NCI-H1694 (cell line): ENCODE measurements at places on chromosomes 12 and 14.

- DNase-seq, result no peak
Measured at GRCh38 chr12:58378028-58378427, 436.7 kb downstream of the ATP23 start.

GRCh38 chr12:19010087-19010486 lies 119.4 kb upstream of the PLEKHA5 start:
- no peak for DNase-seq

DNA sequence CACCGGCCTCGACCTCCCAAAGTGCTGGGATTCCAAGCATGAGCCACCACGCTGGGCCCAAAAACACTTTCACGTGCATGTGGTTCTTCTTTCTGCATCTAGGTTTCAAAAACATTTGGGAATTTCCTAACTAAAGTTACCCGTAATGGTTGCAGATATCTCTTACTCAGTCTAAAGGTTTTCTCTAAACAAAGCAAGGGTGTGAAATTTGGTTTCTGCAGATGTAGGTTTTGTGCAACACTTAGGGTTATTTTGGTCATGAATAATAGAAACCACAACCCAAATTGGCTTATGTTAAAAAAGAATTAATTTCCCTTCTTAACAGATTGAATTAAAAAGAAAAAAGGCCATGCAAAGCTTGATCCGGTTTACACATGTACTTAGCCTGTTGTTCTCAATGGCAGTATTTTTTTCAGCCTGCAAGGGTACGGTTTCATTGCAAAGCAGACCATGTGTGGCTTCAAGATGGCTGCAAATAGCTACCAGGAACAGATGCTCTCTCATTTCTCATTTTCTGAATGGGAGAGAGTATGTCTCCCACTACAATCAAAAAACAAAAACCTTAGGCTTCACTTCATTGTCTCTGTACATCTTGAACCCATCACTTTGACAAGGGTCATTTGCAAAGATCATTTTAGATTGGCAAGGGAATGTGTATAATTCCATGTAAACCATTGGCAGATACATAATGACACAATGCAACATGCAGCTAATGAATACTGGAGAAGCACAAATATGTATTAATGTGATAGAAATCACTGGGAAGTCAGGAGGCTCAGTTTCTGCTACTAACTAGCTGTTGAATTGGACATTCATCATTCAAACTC lies 491.2 kb upstream of the FLRT2 start:
- no peak for DNase-seq

DNA sequence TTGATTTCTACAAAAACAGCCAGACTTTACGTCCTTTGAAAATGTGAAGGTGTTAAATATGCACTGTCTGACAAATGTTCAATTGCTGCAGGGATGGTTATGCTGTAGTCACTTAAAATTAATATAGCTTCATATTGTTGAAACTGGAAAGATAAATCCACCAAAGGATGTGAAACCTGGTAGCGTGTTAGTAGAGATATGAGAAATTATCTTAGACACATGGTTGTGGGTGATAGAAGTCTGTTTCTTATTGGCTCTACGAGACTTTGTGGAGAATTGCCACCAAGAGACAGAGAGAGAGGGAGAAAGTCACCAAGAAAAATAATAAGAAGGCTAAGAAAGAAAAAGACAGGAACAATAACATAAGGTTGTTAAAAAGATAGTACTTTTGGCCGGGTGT lies 2.6 kb upstream of the CAPRIN2 start:
- DNase-seq, result no peak

DNA sequence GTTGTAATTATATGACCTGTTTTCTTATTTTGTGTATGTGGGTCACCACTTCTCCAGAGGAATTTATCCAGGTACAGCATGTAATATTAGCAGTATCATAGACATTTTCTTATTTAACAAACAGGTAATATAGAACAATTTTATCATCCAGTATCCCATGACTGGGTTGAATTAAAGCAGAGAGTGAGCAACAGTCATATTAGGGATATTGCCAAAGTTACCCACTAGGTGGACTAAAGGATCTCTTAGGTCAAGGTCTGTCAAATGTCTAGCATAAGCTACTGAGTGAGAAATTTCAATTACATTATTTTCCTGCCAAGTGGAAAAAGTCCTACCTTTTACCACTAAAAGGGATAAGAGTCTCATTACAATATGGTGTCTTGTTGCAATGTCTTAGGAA lies 62.1 kb upstream of the TRIM9 start:
- peak; percentile 68 for DNase-seq
